ENCODE measurements at places on chromosomes 2 and 18.

- DNase-seq = no peak
These were observed 72.0 kb downstream of the NYAP2 start for GRCh38 chr2:225471482-225471881.

GRCh38 chr2:192394605-192395004, 199.9 kb upstream of the TMEFF2 start:
- no peak for DNase-seq

- DNase-seq = no peak
These were observed 36.0 kb upstream of the VRK2 start for GRCh38 chr2:58010599-58010998.

- no peak for DNase-seq
These were observed 90.1 kb upstream of the NEDD4L start for GRCh38 chr18:57953883-57954282.

- DNase-seq = no peak
These were observed 145.3 kb upstream of the NFATC1 start for GRCh38 chr18:79250301-79250981.

DNA sequence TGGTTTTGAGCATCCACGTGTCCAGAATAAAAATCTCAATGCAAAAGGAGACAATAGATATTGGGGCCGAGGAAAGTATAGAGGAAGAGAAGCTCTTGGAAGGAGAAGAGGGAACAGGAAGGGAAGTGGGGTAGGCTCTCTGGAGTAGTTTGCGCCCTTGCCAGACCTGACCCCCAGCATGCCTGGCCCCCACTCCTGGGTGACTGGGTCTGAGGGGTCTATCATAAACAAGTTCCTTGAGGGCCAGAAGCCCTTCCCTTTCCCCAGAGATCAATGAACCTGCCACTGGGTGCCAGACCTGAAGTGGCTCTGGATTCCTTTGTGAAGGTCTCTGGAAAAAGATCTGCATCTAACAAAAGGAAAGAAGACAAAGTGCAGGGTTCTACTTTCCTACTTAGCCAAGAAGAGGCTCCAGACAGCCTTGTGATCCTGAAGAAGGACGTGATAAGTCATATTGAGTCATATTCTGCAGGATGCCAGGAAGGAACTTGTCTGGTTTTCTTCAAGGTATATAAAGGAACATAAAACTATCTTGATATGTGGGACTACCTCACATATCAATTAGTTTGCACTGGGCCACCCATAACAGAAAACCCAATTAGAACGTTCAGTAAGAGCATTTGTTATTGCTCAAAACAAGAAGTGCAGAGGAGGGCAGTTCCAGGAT, 18.7 kb upstream of the ATOH8 start:
- no peak for DNase-seq

DNA sequence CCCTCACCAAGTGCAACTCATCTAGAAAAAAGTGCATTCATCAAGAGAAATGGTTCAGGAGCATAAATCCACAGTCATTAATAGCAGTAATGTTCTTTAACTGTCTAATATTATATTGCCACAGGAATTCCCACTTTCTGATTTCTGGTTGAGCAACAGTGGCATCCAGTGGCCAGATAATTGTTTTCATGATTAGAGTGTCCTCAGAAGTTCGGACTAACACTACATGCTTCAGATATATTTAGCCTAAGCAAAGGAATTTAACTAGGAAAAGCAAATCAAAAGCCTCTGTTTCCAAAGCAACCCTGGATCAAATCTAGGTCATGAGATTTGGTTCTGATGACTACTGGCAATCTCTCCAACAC, 9.8 kb upstream of the ERBB4 start:
- DNase-seq = no peak

DNA sequence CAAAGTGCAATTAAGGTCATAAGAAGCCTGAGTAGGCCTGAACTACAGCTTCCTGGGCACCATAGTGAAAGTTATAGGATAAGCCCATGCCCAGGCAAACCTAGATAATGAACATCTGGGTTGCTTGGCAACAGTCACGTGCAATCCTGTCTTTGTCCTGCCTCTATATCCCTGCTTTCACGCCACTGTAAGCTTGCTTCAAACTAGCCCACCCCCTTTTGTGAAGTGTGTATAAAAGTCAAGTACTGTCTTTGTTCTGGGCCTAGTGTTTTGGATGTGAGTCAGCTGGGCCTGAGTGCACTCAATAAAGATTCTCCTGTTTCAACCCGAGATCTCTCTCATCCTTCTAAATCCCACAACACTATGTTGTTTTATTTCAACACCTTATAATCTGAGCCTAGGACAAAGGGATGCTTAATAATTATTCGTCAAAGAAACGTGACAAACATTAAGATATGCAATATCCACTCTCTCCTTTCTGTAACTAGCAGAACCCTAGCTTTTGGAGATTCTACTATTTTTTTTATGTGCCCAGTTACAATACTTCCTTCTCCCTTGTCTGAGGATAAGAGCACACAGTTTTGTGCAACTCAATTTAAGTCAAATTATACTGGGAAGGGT, 927.8 kb downstream of the SUCLG1 start:
- DNase-seq = no peak

GRCh38 chr2:191895195-191895594, 48.3 kb upstream of the CAVIN2 start:
- DNase-seq = no peak

DNA sequence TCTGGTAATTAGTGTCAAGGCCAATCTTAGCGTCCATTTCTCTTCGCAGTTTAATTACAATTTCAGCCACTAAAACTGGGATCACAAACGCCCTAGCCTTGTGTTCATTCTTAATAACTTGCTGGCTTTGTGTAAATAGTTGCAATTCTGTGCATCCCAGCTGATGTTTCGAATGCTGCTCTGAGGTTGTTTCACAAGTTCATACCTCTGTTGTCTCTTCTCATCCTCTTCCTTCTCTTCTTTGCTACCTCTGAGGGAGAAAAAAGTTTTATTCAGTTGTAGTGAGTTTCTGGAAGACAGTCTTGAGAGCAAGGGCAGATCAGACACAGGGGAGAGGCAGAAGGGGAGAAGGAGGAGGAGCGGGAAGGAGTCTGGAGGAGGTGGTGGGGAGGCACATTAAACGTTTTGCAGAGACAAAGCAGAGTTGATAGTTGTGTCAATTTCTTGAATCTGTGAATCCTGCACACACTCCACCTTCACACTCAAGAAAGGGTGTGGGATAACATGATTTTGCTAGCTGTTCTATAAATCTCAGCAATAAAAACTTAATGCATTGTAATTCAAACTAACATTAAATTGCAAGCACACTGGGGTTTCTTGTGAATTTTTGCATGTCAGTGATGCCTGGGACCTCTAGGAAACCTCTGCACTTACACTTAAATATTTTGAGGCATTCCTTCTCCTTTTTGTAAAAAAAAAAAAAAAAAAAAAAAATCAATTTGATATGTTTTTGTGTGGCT, 6.8 kb downstream of the MEIS1 start:
- no peak for DNase-seq

DNA sequence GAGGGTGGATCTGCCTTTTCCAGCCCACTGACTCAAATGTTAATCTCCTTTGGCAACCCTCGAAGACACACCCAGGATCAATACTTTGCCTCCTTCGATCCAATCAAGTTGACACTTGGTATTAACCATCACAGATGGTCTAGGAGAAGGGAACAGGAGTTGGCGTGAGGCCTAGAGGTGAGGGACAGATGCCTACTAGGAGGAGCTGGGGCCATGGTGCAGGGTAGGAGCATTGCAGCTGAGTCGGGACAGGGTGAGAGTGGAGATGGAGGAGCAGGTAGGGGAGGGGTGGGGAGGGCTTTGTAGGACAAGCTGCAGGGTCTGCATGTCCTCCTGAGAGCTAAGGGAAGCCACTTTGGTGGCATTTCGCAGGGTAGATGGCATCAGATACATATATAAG, 140.0 kb downstream of the VAPA start:
- DNase-seq = no peak

DNA sequence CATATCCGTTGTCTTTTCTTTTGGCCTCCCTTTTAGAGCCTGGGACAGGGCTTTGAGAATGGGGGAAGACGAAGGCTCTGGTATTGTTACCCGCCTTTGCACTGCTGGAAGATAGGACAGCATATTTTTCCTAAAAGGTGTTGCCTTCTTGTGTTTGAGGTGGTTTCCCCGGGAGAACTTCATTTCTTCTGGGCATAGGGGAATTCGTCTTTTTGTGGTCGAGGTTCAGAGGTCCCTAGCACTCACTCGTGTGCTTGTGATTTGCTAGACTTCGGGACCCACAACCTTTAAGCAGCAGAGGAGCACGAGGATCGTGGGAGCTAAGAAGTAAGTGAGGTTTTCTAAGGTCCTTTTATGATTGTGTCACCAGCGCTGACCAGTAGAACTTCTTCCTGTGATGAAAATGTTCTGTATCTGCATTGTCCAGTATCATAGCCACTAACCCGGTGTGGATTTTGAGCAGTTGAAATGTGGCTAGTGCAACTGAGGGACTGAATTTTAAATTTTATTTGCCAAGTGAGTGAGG, 611 bp downstream of the ZNF512 start:
- DNase-seq = no peak

GRCh38 chr18:23635283-23636070, 27.2 kb downstream of the ANKRD29 start:
- DNase-seq = no peak

DNA sequence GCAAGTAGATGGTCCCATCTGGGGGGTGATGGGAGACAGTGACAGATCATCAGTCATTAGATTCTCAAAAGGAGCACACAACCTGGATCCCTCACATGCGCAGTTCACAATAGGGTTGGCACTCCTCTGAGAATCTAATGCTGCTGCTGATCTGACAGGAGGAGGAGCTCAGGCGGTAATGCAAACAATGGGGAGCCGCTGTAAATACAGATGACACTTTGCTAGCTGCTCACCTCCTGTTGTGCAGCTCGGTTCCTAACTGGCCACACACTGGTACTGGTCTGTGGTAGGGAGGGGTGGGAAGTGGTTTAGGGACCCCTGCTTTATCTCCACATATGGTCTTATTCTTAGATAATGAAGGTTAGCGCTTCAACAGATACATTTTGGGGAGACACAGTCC, 506.6 kb downstream of the PLCL1 start:
- no peak for DNase-seq

DNA sequence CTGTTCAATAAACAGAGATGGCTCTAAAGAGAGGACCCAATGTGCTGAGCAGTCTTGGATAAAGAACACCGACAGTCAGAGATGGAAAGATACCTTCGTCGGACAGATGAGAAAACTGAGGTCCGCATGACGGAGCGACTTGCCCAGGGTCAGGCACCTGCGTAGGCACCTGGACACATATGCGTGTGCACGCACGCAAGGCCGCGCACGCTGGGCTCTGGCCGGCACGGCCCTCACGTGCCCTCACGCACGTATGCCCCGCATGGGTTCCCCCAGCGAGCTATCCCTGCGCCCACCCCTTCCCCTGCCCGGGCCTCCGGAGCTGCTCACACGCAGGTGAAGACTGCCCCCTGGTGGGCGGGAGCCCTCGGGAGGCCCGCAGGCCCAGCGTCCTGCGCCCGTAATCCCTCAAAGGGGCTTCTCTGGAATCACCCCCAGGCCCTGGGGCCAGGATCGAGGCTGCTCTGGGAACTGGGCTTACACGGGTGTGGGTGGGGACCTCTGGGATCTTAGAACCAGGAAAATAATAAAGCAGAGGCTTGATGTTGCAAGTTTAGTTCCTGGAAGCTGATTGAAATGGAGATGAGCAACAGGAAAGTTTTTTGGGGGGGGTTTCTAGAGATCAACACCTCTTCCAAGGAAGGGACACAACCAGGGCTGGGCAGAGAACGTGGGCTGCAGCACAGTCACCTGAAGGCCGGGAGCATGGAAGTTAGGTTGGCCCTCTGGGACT, 246.3 kb downstream of the TNS1 start:
- DNase-seq = peak; percentile 68

DNA sequence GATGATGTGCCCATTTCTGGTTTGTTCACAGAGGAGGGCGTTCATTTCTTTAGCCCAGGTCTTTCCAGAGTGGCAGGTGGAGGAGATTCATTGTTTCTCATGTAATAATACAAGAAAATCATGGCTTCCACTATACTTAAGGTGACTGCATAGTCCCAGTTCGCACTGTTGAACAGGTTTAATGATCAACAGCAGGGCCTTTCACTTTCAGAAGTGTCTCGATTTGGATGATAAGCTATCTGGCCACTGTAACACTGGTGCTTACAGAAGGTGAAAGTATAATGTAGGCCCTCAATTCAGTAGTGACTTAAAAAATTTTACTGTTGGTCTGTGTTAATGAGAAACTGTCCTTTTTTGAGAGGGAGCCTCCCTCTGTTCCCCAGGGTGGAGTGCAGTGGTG, 1.4 kb downstream of the RMC1 start:
- DNase-seq = no peak

- DNase-seq = no peak
These were observed 48.9 kb downstream of the DARS1 start for GRCh38 chr2:135936524-135936923.

DNA sequence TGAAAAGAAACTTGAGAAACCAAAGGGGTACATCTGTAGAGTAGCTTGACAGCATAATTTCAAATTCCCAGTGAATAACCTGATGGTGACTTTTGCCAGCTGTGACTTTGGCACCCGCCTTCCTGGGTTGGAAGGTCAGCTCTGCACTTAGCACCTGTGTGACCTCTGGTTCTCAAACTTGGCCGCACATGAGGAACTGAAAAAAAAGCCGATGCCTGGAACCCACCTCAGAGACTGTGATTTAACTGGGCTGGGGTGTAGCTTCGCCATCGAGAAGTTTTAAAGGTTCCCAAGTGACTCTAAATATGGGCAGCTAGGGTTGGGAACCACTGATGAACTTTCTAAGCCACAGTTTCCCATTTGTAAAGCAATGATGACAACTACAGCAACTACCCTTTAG, 6.5 kb downstream of the EFEMP1 start:
- no peak for DNase-seq

DNA sequence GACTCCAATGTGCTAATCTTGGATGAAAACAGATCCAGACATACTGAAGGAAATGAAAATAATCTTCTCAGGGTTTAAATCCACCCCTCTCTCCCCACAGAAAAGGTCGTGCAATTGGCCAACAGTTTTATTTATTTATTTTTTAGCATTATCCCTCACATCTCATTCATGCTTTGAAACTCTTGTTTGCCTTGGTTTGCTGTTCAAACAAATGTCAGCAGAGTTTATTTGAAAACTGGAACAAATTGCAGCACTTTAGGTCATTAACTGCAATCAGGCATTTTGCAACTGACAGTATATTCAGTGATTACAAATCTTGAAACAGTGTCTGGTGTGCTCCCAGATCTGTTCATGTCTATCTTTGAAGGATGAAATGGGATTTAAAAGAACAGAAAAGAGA, 220.6 kb downstream of the SLC4A10 start:
- DNase-seq = no peak

DNA sequence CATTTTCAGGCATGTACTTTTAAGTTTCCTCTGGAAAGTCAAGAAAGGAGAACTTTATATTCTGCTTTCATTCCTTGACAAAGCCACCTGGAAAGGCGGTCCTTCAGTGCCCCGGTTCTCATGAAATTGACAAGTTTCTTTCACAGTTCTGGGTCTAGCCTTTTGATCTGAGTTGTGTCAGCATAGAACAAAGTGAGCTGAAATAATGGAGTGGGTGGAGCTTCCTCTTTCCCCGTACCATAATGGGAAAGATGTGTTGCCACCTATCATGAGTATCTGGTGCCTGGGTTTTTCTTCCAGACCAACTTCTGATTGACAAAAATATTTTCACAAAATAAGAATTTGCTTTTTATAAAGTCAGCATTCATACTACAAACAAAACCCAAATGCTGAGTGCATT, 49.3 kb downstream of the PTRHD1 start:
- no peak for DNase-seq

All from CD8-positive, alpha-beta memory T cell (primary cell).